Stimulated activated CD8-positive, alpha-beta memory T cell treated with anti-CD3 and anti-CD28 coated beads, Interleukin-4, amount 100 ng/mL, for 4 hours (primary cell): ENCODE measurements at places on chromosomes 1 and 21.

DNA sequence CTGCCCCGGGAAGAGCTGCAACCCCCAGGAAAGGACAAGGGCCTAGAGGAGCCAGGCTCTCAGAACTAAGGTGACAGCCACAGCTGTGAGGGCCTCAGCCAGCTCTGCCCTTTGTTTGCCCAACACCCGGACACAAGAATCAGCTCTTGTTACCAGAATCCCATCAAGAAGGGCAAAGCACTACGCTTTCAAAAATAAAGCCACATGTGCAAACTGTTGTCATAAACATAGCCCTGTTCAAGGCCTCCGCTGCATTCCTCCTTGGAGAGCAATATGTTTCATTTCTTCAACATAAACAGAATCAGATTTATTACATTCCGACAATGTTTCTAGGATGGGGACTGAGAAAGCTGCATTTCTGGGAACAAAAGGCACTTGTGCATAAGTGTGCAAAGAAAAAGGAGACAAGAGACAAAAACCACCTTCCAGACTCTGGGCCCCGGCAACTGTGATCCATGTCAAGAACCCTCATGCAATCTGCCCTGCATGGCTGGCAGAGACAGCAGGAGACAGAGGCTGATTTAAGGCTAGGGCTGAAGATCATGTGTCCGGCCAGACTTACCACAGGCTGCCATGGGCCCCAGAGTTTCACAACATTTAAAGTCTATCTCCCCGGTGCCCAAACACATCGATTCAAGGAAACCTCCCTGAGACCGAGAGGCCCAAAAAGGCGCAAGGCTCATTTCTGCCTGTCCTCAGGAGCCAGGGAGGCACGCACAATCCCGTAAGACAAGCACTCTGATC, 71.0 kb downstream of the SSBP3 start:
- no peak for DNase-seq

GRCh38 chr1:43206600-43207228, 34.6 kb downstream of the CFAP57 start:
- DNase-seq = no peak

DNA sequence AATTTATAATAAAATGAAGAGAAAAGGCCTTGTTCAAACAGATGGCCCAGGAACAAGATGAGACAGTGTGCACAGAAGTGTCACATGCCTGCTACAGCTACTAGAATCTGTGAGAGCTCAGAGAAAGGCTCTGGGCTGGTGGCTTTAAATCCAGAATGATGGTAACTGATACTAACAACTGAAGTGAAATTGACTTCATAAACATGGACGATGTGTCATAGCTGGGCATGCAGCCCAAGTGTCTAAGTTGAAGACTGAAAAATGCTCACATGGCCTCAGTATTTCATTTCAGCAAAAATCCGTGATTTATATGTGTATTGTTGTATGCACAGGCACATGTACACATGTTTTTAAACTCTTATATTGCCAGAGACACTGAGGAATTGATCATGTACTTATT, 208.3 kb upstream of the RUNX1 start:
- no peak for DNase-seq

DNA sequence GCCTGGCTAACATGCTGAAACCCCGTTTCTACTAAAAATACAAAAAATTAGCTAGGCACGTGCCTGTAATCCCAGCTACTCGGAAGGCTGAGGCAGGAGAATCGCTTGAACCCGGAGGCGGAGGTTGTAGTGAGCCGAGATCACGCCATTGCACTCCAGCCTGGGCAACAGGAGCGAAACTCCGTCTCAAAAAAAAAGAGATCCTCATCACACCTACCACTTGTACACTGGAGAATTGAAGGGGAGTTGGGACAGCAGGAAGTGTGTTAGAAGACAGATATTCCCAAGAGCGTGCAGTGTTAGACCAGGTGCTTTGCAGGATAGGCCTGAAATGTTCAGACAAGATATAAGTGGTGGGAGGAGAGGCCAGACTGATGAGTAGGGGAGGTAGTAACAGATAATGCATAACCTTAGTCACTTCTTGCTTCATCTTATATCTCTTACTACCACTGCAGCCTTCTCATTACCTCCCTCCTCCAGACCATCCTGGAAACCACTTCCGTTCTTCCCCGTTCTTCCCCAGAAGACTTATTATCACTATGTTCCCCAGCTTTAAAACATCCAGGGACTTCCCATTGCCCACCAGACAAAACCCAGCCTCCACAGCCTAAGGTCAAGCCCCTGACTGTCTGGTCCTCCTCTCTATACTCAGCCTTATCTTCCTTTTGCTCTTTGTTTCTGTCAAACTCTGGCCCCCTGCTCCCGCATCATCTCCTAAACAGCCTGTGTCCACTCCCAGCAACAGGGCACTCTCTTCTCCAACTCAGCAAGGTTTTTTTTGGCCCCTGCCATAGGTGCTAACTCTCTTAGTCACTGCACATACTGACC, 21.3 kb downstream of the FAM20B start:
- DNase-seq = no peak

DNA sequence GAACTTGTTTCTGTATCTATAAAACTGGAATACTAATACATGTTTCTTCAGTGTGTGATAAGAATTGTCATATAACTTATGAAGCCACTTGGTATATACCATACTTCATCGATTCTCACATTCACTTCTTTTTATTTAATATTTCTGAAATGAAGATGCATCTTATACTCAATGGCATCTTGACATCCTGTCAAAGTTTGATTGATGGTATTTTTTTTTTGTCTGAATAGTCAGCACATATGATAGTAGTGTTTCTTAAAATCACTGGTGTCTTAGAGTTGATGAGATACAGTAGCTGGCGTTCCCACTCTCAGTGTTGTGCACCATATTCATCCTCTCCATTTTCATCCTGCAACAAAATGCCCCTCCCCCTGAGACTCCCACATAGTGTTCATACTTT, 34.4 kb upstream of the C1orf105 start:
- DNase-seq = no peak

- DNase-seq = no peak
These were observed 647.3 kb upstream of the ADAMTS5 start for GRCh38 chr21:27614231-27614630.

GRCh38 chr1:24919791-24920532, 10.1 kb downstream of the RUNX3 start:
- no peak for DNase-seq

DNA sequence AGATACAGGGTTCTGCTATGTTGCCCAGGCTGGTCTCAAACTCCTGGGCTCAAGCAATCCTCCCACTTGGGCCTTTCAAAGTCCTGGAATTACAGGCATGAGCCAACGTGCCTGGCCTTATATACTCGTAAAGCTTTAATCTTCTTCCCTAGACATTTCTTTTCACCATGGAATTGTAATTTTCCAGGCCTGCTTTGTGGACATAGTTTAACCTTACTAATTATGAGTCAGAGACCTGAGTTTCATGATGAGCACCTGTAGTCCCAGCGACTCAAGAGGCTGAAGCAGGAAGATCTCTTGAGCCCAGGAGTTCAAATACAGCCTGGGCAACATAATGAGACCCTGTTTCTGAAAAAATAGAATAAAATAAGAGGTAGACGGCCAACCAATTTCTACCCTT, 12.3 kb downstream of the PATJ start:
- DNase-seq = no peak

- DNase-seq = peak; percentile 3
These were observed 685 bp upstream of the VAMP4 start for GRCh38 chr1:171742577-171742922.

DNA sequence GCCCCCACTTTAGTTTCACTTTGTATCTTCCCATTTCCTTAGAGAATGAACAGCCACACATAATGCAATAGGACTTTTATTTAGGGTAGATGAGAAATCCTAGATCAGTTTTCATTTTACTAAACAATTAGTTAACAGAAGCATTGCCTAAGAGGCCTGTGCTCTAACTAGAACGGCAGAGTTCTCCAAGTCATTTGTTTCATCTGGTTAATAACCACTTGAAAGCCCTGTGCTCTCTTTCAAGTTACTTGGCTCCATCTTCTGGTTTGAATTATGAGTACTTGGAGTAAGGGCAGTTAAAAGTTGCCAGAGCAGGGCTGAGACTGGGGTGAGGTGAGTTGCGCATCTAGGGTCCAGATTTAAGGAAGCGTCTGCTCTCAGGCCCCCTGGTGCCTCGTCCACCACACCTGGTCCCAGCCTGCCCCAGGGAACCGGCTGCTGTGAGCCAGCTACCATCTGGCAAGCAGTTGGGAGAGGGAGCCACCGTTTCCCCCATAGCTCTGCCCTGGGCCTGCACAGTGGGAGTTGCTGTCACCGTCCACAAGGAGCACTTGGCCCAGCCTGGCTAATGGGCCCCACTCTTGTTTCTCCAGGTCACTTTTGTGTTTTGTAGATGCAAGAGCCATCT, 18.1 kb upstream of the SLC44A3 start:
- DNase-seq = no peak

GRCh38 chr1:28582248-28582615, 9.8 kb upstream of the RAB42 start:
- DNase-seq = no peak

DNA sequence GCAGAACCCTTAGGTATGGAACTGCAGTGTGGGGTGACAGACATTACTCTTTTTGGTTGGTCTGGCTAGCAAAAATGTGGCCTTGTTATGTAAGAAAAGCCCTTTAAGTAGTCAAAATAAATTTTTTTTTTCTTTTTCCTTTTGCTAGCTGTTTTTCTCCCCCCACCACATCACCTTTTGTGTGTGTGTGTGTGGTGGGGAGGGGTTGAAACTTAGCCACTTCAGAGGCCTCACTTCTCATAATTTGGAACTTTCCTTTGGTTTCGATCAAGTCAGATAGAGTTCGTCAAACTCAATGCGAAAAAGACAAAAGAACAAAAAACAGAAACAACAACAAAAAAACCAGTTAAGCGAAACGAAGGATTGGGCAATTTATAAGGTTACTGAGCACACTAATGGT, 1.9 kb upstream of the PRMT2 start:
- DNase-seq = no peak

- no peak for DNase-seq
These were observed 34.2 kb downstream of the TNFRSF8 start for GRCh38 chr1:12097321-12097720.

DNA sequence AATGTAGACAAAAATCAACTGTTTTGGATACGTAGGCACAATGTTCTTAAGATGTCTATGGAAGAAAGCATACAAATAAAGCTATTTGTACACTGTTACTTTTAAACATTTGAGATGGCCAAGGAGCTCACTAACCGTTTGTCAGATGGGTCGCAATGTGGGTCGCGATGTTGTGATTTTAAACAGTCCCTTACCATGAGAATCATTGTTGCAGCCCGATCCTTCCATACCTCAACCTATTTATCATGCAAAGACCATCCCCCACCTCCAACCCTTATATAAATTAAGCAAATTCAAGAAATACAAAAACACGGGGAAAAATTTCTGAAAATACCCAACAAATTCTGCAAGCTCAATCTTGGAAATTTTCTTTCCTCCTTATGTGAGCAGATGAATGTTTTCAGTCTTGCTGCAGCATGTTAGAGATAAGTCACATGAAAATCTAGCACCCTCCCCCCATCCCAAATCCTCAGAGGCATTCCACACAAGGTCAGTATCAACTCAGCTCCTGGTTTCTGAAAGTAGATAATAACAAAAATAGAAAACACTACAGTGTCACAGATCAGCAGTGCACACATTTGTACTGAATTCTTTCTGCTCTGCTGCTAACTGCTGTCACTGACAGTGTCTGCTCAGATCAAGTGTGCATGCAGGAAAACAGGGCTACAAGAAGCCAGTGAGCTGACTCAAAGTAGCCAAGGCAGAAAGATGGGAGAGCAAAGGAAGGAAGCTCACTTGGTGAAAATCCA, 92.9 kb upstream of the TTC39A start:
- no peak for DNase-seq

DNA sequence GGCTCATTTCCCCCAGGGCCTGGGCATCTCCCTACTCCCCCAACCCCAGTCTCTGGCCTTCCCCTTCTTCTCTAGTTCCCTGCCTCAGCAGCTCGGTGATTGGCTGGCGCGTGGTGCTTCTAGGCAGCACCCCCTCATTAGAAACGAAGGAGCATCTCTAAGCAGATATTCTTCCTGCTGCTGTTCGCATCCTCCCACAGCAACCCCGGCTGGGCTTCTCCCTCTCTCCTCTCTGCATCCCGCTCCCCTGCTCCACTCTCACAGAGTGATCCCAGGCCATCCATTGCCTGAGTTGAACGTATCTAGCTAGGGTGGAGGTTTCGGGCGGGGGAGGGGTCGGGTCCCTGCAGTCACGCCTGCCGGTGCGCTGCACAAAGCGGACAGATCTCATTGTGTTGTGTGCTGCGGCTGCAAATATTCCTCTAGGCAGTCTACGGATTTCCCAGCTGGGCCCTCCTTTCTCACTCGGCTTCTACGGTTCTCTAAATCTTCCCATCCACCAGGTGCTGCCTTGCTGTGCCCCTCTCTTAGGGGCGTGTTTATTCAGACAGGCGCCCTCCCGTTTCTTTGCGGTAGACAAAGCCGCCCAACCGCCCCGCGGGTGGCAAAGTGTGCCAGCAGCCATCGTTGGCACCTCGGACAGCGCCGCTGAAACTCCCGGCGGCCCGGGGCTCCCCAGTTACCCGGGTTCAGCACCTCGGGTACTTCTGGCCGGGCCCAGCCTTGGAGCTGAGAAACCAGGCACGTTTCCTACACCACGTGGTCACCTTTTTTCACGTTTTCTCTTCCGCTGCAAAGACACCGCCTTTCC, 2.2 kb downstream of the CACNA1E start:
- DNase-seq = no peak

GRCh38 chr1:78045926-78046778, at the start of gene GIPC2:
GIPC2 (plus strand) TSS chr1:78045966; CDS start chr1:78046095, 129 bp downstream.
- no peak for DNase-seq

GRCh38 chr1:203999618-204000017, 73.3 kb upstream of the SOX13 start:
- DNase-seq = no peak

DNA sequence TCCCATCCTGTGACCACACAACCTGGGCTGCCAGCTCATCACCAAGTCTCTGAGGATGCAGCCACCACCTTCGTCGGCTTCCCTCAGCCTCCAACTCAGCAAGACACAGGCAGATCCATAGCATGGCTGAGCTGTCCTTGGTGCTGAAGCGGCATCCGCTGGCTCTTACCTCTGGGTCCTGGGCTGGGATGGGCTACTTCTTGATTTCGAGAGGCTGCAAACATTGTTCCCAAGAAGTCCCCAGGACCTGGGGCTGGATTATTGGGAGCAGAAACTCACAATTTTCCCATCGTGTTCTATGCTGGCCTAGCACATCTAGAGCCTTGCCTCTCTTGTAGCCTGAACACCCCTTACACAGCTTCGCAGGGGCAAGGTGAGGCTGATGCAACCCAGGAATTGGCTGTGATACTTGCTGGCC, 24.9 kb upstream of the C1QA start:
- DNase-seq = no peak

GRCh38 chr1:9595968-9596340, 7.2 kb downstream of the TMEM201 start:
- no peak for DNase-seq
